ENCODE measurements at places on chromosomes 16 and 17.
A peak's percentile ranks its signal among the peaks of the same experiment; 100 is the strongest.

GRCh38 chr16:3282103-3282729 is 1.1 kb upstream of the ZNF263 start:
- DNase-seq = no peak

DNA sequence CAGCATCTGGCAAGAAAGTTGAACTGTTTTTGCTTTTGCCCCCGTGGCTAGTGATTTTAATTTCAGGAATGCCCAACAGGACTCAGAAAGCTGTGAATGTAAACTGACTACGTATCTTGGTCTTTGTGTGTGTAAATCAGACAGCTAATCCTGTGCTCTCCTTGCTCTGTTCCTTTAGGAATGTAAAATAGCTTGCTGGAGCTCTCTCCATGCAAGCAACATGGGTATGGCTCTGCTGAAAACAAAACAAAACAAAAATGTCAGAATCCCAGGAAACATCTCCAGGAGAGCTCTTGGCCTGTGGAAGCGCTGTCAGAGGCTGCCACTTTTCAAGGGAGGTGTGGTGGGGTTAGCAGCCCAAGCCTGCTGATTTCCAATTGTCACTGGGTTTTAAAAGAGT is 161.8 kb upstream of the NOG start:
- DNase-seq = no peak

DNA sequence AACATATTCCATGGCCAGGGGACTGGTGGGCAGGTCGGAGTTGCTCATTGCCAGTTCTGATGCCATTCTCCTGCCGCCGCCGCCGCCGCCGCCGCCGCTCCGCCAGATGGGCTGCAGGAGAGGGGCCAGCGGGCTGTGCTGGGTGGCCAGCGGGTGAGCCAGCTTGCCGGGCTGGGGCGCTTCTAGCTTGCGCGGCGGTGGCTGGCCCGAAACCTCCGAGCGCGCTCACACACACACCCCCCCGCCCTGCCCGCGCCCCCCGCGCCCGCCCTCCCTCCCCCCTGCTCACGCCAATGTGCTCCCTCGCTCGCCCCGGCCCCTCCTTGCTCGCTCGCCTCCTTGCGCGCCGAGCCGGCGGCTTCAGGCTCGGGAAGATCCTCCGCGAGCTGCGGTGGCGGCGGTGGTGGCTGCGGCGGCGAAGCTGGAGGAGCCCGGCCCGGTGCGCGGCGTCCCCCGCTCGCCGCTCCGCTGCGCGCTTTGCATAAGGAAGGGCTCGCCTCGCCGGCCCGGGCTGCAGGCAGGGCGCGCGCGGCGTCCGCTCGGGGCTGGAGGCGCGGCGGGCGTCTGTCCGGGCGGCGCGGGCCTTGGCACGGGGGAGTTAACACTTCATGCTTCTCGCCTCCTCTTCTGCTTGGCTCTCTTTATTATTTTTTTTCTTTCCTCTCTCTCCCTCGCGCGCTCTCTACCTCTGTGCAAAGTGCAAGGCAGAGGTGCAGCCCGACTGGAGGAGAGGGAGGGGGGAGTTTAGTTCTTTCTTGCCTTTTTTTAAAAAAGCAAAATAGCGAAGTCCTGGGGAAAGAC is 500 bp downstream of the MAF start:
- DNase-seq = peak; percentile 24

DNA sequence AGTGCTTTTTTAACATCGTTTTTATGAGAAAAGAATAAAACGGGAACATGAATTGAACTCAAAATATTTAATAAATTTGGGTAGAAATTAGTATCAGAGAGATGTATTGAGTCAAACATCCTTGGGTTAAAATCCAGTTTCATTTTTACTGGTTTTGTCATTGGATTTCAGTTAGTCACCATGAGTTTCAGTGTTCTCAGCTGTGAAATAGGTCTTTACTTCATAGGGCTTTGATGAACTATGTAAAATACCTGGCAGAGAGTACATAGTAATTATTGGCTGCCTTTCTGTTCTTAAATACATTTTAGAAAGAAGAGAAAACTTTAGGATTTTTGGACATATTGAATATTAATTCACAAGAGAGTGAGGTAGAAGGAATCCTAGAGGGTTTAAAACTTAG is 105.8 kb downstream of the TANC2 start:
- DNase-seq = no peak

DNA sequence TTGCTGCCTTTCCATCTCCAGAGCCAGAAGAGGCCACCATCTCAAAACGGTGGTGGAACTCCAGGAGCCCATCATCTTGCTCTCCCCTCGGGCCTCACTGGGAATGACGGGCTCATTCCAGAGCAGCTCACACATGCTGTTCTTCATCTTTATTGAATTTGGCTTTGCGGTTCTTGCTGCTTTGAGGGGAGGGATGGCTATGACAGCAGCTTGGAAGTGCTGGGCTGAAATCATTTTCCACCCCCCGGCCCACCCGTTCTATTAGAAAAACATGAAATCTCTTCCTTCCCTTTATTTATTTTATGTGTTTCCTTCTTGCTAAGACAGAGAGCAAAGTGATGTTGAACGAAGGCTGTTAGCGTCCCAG is 149.8 kb upstream of the RPL38 start:
- DNase-seq = no peak

DNA sequence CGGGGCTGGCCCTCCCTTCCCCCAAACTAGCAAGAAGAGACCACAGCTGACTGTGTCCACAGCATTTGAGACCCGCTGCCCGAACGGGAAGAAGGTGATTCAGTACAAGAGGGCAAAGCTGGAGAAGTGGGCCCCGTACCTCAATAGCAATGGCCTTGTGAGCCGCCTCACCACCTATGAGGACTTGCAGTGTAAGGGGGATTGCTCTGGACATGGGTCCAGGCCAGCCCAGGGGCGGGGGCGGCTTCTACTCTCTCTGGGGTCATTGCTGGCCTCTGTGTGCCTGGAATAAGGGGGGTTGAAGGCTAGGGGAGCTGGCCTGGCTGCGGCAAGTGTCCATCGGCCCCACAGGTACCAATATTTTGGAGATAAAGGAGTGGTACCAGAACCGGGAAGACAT is 12.9 kb upstream of the KATNB1 start:
- no peak for DNase-seq

- DNase-seq = peak; percentile 69
Measured at GRCh38 chr17:1122533-1123392, 57.0 kb downstream of the ABR start.

DNA sequence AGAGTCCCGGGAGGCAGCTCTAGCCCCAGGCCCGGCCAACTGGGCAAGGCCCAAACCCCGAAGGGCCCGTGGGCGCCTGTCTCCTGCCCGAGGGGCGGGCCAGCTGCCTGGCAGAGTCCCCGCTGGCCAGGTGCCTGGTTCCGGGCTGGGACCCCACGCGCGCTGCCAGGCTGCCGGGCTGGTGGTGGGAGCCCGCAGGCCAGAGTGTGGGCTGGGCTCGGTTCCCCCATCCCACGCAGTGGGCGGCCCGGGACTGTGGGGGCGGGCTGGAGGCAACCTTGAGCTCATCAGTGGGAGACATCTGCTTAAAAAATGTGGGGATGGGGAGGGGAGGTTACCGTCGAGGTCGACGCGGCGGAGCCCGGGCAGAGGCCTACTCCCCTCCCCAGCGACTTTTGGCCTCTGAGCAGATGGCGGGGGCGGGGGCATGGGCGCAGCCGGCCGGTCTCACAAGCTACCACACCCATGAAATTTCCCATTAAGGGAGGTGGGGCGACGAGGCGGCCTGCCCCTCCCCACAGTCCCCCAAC is 176.4 kb upstream of the GSE1 start:
- no peak for DNase-seq

DNA sequence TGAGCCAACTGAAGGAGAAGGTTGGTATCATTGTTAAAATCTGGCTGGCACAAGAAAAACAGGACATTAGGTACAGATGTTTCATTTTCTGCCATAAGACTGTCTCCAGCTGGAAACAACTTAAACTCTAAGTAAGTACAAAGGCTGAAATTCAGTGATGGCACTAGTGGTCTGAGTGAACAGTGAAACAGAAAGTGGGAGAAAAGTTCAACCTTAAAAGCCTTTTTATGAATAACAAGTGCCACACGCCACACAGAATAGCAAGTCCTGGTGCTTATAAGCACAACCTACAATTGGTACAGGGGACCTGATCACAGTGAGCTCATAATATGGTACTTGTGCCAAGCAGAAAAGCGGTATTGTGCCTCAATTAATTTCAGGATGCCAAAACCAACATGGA is 56.7 kb downstream of the CEP112 start:
- DNase-seq = no peak

GRCh38 chr16:2035431-2036199 is 8.9 kb downstream of the NHERF2 start:
- DNase-seq = no peak

GRCh38 chr16:11564046-11564926 is 22.4 kb downstream of the LITAF start:
- no peak for DNase-seq

DNA sequence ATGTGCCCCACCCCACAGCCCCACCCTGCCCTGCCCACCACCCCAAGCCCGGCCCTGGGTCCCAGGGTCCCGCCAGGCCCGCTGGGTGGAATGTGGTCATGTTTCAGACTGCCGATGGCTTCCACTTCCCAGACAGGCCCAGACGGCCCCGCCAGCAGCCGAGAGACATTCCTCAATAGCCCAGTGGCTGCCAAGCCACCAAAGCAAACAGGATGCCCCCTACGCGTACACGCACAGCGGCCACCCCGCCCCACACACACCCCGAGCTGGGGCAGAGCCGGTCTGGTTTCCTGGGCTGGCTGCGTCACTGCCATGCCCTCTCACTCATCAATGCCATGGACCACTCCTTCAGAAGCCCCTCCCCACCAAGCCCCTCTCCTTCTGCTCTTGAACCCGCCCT is 1.2 kb upstream of the KRT17 start:
- no peak for DNase-seq

DNA sequence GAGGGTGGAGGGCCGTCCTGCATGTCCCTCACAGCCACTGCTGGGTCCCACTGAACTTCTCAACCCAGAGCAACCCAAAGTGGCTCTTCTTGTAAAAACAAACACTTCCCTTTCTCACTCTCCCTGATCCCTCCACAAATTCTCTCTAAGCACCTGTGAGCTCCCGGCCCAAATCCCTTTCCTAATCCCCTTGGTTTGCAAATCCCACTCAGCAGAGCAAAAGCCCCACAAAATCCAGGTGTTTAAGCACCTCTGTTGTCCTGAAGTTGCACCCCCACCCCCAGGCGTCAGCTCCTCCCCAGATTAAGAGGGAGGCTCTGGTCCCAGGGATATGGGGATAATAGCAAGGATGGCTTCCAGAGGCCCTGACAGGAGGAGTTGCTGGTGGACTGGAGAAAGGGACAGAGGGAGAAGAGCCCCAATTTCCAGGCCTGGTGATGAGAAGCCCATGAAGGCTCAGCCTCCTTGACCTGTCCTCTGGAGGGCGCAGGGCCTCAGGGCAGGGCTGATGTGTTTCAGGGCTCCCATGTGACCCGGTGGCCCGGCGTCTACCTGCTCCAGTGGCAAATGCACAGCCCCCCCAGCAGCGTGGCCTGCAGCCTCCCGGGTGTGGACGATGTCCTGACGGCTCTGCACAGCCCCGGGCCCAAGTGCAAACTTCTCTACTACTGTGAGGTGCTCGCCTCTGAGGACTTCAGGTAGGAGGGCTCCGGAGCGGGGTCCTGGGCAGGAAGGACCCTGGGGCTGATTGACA is 23.0 kb downstream of the NAGPA start:
- no peak for DNase-seq

DNA sequence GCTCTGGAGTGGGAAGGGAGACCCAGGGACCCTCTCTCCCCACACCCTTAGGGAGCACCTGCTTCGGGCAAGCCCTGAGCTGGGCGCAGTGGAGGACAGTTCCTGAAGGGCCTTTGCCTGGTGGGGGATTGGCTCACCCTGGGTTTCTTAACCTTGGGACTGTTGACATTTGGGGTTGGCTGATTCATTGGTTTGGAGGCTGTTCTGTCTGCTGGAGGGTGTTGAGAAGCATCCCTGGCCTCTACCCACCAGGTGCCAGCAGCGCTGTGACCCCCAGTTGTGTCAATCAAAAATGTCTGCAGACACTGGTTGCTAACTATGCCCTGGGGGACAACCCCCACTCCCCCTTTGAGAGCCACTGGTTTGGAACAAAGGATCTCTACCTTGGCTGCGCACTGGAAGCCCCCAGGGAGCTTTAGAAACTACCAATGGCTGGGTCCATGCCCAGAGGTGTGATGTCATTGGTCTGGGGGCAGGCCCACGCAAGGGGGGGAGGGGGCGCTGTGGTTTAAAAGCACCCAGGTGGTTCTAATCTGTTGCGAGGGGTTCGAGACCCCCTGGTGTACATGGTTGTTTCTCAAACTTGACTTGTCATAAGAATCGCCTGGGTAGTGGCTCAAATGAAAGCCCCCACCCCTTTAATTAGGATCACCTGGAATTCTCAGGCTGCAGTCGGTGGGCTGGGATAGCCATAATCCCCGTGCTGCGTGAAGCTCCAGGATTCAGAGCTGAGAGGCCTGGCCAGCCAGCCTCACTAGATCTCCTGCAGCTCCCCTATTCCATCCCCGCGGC is 151.9 kb upstream of the GSE1 start:
- no peak for DNase-seq

- DNase-seq = no peak
Measured at GRCh38 chr17:78396441-78397337, 18.2 kb downstream of the PGS1 start.

DNA sequence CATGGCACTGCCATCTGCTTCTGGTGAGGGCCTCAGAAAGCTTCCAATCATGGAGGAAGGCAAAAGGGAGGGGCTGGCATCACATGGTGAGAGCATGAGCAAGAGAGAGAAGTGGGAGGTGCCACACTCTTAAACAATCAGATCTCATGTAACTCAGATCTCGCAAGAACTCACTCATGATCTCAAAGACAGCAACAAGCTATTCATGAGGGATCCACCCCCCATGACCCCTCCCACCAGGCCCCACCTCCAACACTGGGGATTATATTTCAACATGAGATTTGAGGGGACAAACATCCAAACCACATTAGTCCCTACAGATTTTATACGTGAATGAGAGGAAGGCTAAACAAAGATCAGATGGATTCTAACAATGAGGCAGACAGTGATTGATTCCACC is 8.9 kb upstream of the TMEM132E start:
- DNase-seq = no peak

GRCh38 chr16:11056090-11056992 is 112.0 kb downstream of the CLEC16A start:
- no peak for DNase-seq

DNA sequence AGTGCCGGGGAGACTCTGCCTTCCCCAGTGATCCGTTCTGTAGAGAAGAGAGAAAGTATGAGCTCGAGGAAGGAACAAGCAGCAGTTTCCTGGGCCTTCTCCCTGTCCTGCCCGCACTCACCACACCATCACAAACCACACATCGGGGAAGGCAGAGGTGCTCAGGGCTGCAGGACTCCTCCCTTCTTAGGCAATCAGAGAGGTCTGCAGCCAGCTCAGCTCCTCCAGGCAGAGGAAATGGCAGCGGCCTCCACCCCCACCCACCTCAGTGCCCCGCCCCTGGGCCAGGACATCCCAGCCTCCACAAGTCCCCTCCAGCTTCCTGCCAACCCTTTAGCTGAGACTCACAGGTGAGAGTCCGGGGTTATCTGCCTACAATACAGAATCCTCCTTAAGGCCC is 2.0 kb downstream of the ZNF319 start:
- peak; percentile 38 for DNase-seq

- no peak for DNase-seq
Measured at GRCh38 chr17:78664476-78665386, 87.5 kb upstream of the DNAH17 start.

Data from activated T-helper 1 cell treated with Interleukin-2 at 50 U/mL for 16 hours (primary cell).